Thoracic aorta (tissue), 2 donors: ENCODE measurements at places on chromosomes 6 and 20.

GRCh38 chr6:107983811-107984210 is 25.8 kb upstream of the SEC63 start:
- no peak for DNase-seq

DNA sequence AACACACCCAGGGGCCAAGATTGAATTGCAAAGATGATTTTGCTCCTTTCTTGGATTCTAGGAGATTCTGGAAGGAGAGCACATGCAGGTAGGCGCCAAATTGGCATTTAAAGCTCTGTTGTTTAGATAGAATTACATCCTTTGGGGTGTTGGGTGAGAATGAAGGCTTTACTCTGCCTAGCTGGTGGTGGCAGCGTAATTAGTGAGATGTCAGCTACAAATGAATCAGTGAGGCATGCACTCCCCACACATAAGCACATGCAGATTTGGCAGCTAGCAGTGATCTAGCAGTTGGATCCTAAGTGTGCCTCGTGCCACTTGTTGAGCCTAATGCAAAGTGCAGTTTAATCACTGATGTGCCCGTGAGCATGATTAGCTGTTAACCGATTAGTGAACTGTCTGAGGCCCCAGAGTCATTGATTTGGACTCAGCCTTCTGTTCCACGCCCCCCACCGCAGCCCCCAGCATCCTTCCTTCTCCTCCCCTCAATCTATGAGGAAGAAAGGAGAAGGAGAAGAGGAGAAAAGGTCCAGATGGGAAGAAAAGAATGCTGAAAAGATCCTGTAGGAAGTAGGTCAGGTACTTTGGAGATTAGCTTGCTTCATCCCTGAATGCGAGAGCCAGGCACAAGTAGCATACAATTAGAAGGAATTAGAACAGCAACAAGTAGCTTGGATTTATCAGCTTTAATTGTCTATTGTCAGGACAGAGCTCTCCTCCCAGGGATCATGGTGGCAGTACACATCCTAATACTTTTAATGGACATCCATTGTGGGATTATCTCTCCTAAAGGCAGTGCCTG is 6.0 kb upstream of the PRDM1 start:
- DNase-seq: no peak

GRCh38 chr6:47722194-47722593 is 23.8 kb downstream of the ADGRF4 start:
- no peak for DNase-seq

DNA sequence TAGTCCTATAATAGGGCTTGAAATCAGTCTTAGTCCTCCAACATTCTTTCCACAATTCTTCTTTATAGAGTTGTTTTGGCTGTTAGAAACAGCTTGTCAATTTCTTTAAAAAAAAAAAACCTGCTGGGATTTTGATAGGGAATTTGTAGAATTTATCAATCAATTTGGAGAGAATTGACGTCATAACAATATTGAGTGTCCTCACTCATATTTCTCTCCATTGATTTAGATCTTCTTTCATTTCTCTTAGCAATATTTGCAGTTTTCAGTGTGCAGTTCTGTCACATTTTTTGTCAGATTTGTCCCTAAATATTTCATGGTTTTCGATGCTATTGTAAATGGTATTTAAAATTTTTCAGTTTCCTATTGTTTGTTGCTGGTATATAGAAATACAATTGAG is 5.3 kb upstream of the LINC00237 start:
- DNase-seq: no peak

GRCh38 chr20:1844325-1845162 is 50.7 kb upstream of the SIRPA start:
- DNase-seq: no peak
